ENCODE measurements at places on chromosomes 12 and 14. TPM values are rescaled to one million over a fixed set of nuclear protein-coding genes. Genes with fewer than 3 reads are reported as not detected.
A peak's percentile ranks its signal among the peaks of the same experiment; 100 is the strongest.

DNA sequence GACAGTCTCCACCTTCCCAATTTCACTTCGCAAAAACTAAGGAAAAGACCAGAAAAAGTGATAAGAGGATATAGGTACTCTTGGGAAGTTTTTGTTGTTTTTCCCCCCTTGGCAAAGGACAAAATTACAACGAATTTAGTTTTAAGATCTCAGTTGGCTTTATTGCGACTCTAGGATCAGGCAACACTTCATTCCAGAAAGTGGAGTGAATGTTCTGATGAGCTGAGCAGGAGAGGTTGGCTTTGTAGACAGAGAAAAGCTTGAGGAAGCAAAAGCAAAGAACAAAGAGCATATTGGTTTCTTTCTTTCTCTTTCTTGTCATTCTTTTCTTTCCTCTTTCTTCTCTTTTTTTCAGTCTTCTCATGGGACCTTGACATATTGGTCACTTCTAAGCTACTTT is 640 bp upstream of the ZFYVE1 start:
- DNase-seq, result no peak

CABP1 gene
- not detected for total RNA-seq

GRCh38 chr12:100668945-100669536 is 95.6 kb downstream of the GAS2L3 start:
- DNase-seq, result peak; percentile 67

NXPH4 gene
- 0.73 TPM for total RNA-seq

Measured in natural killer cell treated with Interleukin-12 subunit alpha and Interleukin-12 subunit beta and Interleukin-15 and Interleukin-18, amount 100 ng/mL, for 72 hours (primary cell).